ENCODE measurements at places on chromosomes 1 and 21. TPM values are rescaled to one million over a fixed set of nuclear protein-coding genes. Genes with fewer than 3 reads are reported as not detected.

Gene C8B
- total RNA-seq: not detected

Gene FCGR3A
- 13.5 TPM for total RNA-seq

Gene RSPH1
- total RNA-seq: 0.58 TPM

Gene OVAAL
- total RNA-seq: not detected

Gene CD5L
- not detected for total RNA-seq

Gene PRKCZ
- total RNA-seq: 11.1 TPM

GRCh38 chr1:6322161-6322560 lies 61.3 kb upstream of the GPR153 start:
- no peak for DNase-seq

GRCh38 chr1:213651077-213651476 lies 336.7 kb upstream of the PROX1 start:
- DNase-seq: no peak

DNA sequence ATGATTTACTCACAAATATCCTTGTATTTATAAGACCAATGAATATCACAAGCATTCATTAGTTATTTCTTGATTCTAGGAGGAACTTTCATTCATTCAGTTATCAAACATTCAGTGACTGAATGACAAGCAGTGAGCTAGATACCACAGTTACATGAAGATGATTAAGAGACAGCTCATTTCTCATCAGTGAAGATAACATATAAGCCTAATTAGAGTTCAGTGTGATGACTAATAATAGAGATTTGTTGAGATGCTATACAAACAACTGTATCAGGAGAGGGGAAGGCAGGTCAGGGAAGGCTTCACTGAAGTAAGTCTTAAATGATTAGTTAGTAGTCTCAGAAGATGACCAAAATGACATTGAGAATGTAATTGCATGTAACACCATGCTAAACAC lies 14.6 kb upstream of the C1orf105 start:
- no peak for DNase-seq

GRCh38 chr1:167328816-167329483 lies 108.3 kb downstream of the POU2F1 start:
- no peak for DNase-seq

DNA sequence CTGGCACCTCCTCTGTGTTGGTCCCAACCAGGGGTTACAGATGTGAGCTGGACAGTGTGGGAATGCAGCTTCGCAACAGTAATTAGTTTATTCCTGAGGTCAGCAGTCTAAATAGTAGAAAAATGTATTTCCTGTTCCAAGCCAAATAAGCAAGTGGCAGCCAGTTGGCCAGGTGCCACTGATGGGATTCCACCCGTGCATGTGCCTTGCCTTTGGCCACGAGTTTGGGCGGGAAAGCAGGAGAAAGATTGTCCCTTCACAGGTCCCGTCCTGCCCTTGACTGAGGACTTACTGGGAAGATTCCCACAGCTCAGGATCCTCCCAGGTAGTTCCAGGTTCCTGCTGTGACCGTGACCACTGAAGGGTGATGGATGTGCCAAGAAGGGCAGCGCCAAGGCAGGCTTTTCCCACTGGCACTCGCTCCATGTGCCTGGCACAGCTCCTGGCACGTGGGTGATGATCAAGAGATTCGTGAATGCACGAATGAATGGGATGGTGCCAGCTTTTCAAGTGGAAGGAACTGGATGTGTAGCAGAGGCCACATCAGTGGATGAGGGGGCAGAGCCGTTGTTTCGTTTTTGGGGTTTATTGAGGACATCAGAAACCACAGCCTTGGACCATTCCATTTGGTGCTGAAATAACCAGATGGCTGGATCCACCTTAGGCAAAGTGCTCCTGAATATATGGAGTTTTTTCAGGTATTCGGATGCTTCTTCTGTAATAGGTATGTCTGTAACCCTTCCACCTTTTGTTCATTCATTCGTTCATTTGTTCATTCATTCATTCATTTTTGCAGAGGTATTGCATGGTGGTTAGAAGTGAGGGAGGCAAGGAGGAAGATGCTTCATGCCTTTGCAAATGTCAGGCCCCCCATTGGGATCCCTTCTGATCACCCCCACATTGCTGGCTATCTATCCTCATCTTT lies 62.4 kb upstream of the WNT4 start:
- peak; percentile 73 for DNase-seq
